ENCODE measurements at places on chromosomes 7 and 10.

GRCh38 chr10:95697429-95697828, 3.7 kb upstream of the TCTN3 start:
- peak; percentile 38 for DNase-seq

DNA sequence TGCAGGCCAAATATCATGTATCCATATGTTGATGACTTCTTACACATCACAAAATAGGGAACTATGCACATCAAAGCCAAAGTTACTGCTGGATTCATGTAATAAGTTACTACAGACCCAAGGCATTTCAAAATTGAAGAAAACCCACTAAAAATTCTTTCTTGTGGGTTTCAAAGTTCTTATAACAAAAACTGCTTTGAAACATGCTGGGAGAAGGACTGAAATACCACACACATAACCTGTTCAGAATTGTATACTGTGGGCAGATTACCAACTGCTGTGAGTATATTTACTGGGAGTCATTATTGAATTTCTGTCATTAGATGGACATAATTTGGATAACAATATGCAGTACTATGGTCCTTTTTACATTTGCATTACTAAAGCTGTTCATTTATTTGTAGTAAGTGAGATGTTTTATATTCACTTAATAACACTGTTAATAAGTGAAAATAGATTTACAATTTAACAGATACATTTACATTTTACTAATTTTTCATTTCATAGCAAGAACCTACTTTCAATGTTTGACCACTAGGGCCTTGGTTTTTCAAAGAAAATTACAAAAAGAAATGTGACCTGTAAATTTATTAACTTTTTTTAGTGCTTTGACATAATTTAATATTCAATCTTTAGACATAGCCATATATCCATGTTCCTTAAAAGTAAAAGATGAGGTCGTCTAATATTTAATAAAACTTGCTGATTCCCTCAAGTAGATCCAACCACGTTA, 132.6 kb downstream of the MAGI2 start:
- DNase-seq = no peak

- no peak for DNase-seq
These were observed 186.8 kb downstream of the NXPH1 start for GRCh38 chr7:8620169-8620568.

GRCh38 chr7:2129323-2130095, 103.2 kb downstream of the MAD1L1 start:
- DNase-seq = no peak
